CD4-positive, alpha-beta memory T cell (primary cell): ENCODE measurements at places on chromosomes 6 and 20.
A peak's percentile ranks its signal among the peaks of the same experiment; 100 is the strongest.

GRCh38 chr6:63805808-63806572 lies 170.4 kb downstream of the PHF3 start:
- no peak for DNase-seq

GRCh38 chr6:157405986-157406385 lies 25.0 kb downstream of the ZDHHC14 start:
- no peak for DNase-seq

DNA sequence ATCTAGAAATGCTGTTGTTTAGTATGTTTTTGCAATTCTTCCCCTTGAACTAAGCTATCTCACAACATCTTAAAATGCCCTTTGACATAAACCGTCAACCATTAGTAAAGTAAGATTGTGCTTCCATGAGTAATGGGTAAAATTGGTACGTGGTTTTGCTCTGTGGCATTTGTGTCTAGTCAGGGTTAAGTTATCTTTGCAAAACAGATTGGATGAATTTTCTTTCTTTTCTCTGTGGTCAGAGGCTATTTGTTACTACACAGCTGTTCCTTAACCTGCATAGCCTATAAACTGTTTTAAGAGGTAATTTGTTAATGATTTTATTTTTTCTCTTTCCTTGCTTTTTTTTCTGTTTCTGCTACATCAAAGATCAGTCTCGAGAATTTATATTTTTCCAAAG lies 75.4 kb downstream of the RPP40 start:
- DNase-seq, result no peak

DNA sequence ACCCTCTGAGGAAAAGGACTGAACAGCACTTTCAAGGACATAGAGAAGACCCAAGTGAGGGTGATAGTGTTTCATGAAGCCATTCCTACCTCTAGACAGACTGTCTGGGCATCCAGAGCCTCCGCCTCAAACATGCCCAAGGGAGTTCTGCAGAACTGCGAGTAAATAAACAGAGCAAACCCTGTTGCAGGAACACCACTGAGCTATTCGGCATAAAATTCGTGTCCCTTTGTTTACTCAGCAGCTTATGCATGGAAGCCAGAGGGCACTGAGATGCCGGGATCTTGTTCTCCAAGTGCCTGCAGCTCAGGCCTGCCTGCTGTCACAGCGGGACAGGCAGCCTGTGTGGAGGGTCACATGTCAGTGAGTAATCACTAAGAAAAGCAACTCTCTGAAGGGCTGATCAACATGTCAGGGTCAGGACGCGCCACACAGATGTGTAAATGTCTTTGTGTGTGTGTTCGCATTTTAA lies 164.9 kb upstream of the HEY2 start:
- DNase-seq, result no peak

DNA sequence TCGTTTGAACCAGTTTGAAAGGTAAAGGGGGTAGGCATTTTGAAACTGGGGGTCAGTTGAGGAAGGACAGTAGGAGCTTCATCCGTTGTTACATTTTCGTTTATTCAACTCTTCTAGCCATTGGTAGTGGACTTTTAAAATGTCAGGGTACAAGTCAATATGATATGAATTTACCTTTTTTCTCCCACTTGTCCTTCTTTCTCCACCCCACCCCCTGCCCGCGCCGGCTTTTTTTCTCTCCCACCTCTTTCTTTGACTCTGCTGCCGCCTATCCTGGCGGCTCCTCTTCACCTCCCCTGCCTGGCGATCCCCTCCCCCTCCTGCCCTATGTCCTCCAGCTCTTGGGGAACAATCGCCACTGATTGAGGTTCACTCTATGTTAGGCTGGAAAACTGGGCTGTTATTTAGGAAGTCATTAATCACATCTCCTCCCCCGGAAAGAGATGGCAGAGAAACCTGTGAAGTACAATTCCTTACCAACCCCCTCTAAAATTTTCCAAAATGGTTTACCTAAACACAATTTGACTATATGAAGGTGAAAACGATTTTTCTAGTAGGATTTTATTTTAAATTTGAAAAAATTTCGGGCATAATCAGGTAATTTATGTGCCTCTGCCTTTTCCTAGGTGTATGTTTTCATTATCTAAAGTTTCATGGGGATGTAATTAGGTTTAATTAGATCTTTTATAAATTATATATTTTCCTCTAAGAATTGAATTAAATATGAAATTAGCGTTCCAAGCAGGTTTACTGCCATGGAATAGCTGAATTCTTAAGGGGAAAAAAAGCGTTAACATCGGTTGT lies 778 bp upstream of the LIN28B start:
- no peak for DNase-seq

DNA sequence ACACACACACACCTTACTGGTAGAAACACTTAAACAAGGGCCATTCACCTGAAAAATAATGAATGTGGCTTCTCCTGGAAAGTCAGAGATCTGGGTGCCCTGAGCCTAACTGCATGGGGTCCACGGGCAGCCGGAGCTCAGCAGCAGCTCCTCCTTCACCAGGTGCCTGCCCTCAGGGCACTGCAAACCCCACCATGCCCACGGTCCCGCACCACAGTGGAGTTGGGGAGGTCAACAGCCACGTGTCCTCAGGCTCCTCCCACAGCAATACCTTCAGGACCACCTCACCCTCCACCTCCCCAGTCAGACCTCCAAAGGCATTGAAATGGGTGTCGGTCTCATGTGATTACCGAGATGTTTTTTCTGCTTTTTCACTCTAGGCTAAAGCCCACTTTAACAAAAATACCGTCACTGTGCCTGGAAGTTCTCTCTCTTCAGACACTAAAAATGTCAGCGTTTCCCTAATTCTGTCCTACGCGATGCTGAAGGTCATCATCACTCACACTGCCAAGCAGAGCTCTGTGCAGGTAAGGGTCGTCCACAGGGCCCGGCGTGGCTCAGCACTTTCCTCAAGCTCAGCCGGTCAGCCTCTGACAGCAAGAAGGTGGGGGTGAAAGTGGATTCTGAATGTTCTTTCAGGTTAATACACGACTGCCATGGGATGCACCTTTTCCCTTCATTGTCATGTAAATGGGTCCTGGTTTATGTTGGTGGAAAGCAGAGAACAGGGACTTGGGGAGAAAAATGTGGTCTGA lies 48.9 kb downstream of the CDK5RAP1 start:
- DNase-seq, result no peak

DNA sequence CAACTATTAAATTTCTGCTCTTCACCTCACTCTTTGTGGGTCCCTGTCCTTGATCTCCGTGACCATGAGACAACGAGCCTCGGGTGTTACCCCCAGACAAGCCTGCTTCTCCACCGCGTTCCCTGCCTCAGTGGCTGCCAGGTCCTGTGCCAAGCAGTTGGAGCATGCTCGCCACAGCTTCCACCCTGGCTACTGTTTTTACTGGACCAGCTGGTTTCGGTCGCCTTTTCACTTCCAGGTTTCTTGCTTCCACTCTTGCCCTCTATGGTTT lies 5.6 kb downstream of the TP53RK start:
- DNase-seq, result peak; percentile 33

DNA sequence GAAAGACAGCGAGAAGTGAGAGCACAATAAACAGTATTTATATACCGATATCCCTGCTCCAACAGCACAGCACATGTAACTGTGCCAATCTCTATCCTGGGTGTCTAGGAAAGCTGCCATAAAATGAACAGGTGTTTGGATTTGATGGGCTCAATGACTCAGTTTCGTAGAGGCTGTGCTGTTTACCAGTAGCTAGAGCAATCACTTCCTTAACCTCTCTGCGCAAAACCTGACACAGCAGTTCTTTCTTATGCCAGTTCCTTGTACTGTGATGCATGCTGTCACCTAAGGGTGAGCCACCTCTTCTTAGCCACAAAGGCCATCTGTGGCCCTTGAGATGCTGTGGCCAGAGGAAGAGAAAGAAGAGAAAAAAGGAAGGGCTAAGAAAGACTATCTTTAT lies 59.3 kb downstream of the SHPRH start:
- no peak for DNase-seq

DNA sequence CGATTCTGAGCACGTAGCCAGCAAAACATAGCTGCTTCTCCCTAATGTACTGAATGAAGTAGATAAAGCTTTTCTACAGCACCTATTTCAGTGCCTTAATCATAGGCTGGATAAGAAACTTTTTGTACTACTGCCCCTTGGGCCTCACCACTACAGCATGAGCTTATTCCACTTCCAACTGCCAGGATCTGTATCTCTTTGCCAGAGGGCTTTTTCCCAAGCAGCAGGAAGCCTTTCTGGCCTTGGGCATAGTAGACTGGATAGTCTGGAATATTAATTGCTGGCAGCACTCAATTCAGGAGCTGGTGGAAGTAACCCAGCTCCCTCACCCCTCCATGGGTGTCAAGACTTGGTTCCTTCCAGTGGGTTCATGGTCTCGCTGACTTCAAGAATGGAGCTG lies 43.6 kb downstream of the ANKEF1 start:
- DNase-seq, result no peak

DNA sequence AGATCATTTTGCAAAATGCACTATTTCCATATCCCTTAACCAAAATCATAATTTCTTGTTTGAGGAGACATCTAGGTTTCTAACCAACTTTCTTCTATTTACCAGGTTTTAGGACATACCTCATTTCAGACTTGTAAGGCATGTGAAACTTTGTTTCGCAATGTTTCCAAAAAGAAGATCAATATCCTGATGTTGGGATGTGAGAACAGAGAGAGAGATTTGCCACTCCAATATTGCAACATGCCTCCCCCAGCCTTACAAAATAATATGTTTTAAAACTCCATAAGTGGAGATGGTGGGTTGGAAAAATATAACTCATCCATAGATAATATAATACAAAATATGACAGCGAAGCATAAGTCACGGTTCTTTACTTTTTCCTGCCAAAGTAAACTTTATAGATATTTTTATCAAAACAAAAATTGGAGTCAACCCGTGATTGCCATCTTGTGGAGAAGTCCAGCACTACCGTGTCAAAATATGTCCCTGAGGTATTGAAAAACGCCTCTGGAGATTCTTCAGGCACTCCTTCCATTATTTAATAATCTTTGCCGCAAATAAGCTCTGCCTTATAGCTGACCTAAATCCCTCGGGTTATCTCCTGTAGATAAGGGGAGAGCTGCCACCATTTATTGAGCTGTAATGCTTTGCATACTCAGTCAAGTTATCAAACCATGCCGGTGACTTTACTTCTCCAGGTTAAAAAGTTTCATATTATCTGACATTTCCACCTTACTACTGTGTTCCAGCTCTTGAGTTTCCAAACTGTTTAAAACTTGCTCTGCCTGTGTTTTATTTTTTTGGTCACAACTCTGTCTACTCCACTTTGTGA lies 534.2 kb downstream of the HACE1 start:
- DNase-seq, result no peak

DNA sequence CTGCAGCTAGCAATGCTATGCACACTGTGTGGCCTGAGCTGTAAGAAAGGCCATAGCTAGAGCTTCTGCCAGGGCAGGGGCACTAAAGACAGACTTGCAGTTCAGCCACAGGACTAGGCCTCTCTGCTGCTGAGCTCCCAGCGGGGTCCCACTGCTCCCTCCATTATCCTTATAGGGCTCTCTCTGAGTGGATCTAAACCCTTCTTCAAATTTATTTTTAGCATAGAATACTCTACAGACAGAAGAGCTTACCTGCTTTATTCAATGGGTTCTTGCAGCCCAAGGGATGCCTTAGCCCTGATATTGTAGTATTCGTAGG lies 100.9 kb upstream of the MLN start:
- no peak for DNase-seq

- no peak for DNase-seq
Observed at GRCh38 chr6:112468359-112468758, 121.2 kb downstream of the RFPL4B start.

GRCh38 chr20:1818895-1819294 lies 76.3 kb upstream of the SIRPA start:
- DNase-seq, result no peak

DNA sequence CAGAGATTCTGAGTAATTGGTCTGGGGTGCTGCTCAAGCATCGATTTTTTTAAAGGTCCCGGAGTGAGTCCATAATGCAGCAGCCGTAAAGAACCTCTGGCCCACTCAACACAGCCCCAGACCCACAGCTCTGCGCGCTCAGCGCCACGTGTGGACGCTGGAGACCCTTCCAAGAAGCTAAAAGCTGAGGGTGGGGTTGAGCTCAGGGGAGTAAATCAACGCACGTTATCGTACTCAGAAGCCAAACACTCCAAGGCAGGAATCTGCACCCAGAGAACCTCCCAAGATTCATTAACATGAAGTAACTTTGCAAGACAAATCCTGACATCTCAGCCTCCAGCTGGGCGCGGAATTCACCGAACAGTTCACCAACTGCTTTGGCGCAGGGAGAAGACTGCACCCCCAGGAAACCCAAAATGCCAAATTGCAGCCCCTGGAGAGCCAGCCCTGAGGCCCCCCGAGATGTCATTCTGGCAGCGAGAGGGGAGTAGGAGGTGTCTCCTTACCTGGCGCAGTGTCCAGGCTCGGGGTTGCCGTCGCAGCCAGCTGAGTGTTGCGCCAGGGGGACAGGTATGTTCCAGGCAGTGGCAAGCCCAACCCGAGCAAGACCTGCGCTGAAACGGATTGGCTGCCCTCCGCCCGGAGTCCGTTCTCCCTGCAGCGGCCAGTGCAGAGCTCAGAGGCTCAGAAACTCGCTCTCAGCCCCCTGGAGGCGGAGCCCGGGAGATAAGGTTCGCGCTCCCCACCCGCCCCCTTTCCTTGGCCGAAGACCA lies at the start of gene COL21A1:
Gene COL21A1, minus strand, starts transcription at position 700 of the 773 bp plus-strand sequence. CDS start 64,962 bp downstream, outside the sequence.
- DNase-seq, result no peak

GRCh38 chr6:116406678-116407345 lies 36.1 kb downstream of the DSE start:
- DNase-seq, result no peak

DNA sequence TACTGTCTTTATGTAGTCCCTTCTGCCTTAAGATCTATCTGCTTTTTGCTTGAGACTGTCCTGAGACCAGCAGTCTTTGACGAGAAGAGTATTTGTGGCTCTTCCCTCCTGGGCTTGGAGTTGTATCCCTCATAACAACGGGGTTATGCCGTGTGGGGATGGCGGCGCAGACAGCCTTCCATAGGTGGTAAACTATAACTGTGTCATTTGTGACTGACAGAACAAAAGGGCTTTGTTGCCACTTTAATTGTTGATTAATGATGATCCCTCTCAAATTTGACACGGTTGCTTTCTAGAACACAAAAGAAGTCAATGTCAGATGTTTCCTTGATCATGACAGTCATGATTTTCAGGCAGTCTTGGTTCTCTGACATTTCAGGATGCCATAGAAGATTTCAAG lies 196.6 kb downstream of the JARID2 start:
- DNase-seq, result no peak

DNA sequence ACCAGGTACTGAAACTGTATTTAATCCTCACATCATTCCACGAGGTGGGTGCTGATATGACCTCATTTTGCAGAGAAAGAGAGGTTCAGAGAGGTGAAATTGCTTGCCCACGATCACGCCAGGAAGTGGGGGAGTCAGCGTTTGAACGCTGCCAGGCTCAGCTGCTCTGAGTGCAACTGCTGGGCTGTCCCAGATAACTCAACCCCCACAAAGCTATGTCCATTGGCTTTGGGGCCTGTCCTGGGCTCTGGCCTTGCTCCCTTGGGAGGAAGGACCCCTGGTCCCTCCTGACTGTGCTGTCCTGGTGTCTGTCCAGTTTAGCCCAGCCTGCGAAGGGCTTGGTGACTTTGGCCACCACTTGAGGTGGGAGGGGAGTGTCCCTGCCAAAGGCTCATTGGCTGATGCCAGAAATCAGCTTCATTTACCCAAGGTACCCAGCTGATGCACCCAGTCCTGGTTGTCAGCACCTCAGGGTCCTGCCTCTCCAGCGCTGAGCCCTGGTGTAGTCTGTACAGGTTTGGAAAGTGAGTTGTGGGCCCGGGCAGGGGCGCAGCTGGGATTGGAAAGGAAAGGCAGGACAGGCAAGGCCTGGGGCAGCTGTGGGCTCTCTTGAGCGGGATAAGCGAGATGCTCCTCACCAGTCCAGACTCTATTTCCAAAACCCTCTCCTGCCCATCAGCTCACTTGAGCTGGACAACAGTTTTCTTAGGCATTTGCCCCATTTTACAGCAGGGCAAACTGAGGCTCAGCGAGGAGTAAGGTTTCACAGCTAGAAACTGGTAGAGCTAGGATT lies 38.5 kb downstream of the SUN5 start:
- peak; percentile 42 for DNase-seq
